Thoracic aorta (tissue), 2 donors: ENCODE measurements at places on chromosomes 4 and X.

GRCh38 chr4:39636531-39637184 lies 2.0 kb downstream of the SMIM14 start:
- DNase-seq, result no peak

DNA sequence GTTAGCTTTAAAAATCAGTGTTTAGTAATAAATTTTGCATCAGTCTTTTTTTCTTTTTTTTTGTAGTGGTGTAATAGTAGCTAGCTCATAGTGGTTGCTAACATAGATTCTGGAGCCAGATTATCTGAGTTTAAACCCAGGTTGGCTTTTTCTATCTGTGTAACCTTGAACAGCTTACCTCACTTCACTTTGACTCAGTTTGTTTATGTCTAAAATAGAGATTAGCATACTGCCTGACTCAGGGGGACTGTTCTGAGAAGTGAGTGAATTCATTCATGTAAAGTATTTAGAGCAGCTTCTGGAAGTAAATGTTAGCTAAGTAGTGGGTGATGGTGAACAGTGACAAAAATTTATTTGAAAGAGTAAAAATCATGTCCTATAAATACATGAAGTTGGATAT lies 32.9 kb downstream of the CPEB2 start:
- no peak for DNase-seq

DNA sequence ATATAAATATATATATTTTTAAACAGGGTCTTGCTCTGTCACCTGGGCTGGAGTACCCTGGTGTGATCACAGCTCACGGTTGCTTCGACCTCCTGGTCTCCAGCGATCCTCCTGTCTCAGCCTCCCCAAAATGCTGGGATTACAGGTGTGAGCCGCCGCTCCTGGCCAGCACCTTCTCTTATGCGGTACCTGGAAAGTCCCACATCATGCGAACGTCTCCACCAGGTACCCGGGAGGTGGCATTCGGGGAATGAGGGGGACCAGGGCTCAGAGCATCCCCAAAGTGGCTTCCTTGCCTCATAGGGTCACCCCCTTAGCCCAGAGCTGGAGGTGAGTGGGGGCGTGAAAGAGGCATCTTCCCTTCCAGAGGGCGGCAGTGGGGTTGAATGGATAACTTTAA lies 84.0 kb upstream of the PPP2R3B start:
- no peak for DNase-seq

DNA sequence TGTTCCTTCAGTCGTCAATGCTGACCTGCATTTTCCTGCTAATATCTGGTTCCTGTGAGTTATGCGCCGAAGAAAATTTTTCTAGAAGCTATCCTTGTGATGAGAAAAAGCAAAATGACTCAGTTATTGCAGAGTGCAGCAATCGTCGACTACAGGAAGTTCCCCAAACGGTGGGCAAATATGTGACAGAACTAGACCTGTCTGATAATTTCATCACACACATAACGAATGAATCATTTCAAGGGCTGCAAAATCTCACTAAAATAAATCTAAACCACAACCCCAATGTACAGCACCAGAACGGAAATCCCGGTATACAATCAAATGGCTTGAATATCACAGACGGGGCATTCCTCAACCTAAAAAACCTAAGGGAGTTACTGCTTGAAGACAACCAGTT lies 12.6 kb downstream of the TLR8 start:
- DNase-seq, result no peak

- DNase-seq, result no peak
Observed at GRCh38 chr4:183397741-183398297, 46.6 kb upstream of the CDKN2AIP start.

GRCh38 chrX:150364347-150365050 lies 1.4 kb downstream of the MAMLD1 start:
- no peak for DNase-seq

- DNase-seq, result no peak
Observed at GRCh38 chr4:182143822-182144625, 99.2 kb upstream of the TENM3 start.

DNA sequence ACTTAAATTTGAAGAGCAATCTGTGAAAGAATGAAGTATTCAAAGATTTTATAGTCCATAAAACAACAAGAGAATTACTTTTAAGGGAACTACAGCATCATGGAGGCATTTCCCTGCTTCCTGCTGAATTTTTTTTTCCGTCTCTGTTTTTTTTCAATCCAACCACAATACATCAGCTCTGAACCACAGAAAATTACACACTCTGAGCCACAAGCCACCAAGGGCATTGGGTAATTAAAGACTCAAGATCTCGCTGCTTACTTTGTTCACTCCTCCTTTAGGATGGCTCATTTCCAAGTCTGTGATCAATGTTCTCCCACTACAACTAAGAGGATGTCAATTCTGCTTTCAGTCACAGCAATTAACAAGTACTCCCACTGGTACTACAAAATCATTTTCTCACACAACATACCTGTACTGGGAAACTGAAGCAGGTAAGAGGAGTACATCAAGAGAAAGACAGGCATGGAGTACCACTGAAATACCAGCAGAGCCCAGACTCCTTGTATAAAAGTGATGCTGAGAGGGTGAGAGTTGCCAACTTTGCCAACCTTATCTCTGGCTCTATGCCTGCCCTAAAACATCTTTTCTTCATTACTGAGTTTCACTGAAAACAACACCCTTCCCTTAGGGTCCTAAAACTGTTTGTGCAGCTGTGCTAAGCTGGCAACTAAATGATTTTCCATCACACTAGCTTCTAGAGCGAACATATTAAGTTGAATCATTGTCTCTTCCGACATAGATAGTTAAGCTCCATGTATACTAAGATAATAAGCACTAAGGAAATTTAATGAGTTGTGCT lies 105.8 kb upstream of the MAGEB18 start:
- no peak for DNase-seq

GRCh38 chrX:149631234-149632165 lies at the start of gene TMEM185A:
Gene TMEM185A, minus strand, starts transcription at chrX:149631792. Its CDS starts 212 bp downstream, at chrX:149631580.
- DNase-seq, result no peak

DNA sequence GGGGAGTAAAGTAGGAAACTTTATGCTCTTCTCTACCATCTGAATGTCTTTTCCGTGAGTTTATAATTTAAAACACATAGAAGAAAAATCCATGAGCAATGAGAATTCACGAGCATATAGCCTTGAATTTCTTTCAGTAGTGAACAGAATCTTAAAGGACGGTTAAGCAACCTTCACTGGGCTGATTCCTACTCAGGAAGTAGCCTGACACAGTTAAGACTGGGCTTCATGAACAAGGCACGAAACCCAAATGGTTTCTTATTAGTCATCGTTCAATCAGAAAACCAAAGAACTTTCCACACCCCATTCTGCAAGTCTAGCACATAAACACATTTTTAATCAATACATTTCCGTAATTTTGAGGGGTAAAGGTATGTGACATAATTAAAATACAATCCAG lies 95.8 kb downstream of the SH3KBP1 start:
- DNase-seq, result no peak

DNA sequence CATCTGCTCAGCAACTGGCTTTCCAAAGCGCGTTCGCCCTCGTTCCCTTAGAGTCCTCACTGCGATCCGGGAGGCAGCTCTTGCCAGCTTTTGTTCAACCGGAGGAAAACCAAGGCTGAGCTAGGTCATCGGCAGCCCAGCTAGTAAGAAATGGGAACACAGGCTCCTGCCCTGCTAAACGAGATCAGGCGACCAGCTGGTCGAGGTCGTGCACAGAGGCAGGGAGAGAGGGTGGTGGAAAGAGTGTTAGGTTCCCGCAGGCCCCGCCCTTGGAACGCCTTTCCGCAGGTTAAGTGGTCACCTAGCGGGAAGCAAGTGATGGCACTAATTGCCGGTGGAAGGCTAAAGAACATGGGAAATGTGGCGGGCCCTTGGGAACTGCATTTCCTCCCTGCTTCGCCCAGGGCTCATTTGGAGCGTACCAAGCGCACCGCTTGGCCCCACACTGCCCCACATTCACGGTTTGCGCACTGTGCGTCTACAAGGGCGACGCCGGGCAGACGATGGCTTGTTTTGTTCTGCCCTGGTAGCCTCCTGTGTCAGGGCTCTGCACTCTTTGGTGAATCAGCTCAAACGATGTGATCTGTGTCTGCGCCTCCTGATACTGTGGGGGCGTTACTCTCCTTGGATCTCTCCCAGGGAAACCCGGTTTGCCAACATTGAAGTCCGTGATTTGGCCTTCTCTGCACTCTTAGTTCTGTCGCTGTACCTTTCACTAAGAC lies 7.2 kb upstream of the PRDM8 start:
- DNase-seq, result no peak

DNA sequence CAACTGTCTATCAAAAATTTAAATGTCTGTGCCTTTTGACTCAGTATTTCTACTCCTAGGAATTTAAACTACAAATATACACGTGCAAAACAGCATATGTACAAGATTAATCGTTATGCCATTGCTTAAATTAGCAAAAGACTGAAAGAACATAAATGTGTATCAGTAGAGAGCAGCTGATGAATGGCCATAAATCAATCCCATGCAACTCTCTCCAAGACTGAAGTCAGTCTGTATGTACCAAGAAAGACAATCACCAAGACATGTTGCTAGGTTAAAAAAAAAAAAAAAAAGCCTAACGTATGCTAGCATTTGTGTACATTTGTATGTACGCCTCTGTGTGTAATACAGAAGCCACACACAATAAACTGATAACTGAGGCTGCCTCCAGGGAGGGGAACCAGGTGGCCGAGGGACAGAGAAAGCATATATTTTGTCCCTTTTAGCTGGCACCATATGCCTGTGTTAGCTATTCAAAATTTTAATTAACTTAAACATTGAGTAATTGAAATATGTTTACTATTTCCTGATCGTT lies 130.7 kb downstream of the SH3KBP1 start:
- DNase-seq, result no peak

DNA sequence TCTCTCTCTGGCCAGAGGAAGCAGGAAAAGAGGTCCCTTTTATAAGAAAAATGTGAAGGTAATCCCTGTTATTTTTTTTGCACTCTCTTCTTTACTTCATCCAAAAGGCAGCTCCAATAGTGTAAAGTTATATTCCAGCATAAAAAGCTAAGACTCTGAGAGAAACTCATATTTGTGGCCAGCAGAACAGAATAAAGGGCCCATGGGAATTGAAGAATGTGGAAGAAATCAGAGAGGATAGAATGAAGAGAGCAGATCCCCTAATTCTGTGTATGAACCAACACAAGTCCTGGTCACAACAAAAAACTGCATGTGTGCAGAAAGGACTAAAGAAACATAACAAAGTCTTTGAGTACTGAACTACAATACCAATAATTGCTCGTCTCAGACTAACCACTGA lies 22.3 kb downstream of the RPS6KA6 start:
- no peak for DNase-seq

DNA sequence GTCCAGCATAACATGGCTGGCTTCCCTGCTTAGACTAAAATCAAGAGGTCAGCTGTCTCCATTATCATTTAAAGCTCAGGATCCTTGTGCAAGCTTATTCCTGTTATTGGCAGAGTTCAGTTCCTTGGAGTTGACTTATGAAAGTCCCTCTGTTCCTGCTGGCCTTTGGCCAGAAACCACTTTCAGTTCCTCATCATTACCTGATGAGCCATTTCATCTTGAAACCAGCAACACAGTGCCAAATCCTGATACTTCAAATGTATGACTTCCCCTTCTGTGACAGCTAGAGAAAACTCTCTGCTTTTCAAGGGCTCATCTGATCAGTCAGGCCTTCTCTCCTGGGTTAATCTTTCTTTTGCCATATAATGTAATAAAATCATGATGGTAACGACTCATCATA lies 110.6 kb upstream of the FSTL5 start:
- no peak for DNase-seq

DNA sequence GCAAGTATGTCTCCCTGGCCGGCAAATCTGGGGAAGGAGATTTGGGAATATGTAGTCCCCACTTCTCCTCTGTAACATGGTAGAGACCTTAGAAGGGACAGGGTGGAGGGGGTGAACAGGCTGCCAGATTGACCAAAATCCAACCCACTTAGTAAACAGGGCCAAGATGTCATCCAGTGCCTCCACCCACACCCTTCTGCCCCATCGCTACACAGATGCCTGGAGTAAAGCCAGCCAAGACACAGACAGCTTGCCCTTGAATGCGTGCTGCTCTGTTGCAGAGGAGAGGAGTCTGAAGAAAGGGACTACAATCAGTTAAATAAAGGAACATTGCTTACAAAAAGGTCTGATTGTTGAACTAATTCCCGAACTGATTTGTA lies 160.1 kb upstream of the LDB2 start:
- DNase-seq, result no peak

DNA sequence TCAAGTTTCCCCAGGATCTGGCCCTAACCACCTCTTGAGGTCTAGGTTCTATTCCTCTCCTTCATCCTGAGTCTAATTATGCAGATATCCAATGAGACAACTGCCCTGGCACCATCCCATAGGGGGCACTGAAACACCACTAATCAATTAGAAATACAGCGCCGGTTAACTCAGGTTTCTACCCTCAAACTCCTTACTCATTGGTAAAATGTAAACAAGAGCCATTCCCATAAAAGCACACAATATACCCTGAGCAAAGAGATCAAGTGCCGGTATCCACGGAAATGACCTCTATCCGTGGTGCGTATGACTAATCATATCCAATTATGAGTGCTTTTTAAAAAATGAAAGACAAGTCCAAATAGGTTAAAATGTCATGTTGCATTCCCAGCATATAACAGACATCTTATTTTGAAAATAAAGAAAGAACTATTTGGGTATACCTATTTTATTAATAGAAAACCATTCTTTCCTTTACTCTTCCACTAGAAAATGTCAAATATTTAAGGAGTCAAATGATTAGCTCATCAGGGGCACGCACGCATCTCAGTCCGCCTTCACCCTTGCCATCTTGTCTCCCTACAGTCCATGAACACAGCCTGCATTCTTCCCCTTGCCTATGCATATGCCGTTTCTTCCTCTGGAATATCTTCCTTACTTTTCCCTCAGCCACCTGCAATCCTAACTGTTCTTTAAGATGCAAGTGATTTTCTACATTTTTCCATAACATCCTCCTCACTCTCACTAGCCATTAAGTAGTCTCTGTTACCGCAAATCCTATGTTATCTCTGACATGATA lies 141.1 kb downstream of the MAML3 start:
- DNase-seq, result no peak

DNA sequence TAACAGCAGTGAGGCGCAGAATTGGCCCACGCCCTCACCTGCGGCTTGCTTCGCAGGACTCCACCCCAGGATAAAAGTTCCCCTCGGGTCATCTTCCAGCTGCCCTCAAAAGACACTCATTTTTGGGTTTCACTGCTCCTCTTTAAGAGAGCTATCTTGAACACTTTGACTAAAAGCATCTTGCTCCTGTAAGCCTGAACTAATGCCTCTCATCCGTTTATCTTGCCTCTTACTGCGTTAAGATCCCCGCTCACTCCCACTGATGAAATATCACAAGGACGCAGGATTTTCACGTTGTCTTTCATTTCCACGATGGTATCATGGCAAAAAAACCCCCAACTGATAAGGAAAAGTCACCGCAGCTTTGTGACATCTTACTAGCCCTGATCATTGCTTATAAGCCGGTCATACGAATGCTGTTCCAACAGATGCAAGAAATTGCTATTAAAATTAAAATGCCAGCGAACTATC lies 591 bp upstream of the ACSL4 start:
- DNase-seq, result no peak

DNA sequence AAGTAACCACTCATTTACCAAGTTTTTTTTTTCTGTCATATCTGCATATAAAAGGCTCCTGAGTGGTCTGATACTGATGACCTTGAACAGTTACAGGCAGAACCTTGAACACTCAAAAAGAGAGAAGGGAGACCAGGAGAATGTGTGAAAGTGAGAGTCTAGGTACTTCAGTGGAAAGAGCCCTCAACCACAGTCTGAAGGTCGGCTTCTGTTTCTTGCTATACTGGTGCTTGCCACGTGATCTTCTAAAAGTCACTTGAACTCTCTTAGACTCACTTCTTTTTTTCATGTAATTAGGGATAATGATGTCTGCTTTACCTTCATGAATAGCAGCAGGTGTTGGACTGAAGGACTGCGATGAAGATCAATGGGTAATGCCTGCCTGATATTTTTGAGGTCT lies 22.8 kb downstream of the GABRB1 start:
- no peak for DNase-seq
